ENCODE measurements at places on chromosomes 5 and 9. TPM values are rescaled to one million over a fixed set of nuclear protein-coding genes. Genes with fewer than 3 reads are reported as not detected.

The TSTD2 gene
- 7.4 TPM for total RNA-seq

The SLC2A8 gene
- total RNA-seq = 43.7 TPM

The GABRP gene
- not detected for total RNA-seq

The ARL14EPL gene
- not detected for total RNA-seq

The ADGRD2 gene
- not detected for total RNA-seq

The RAB24 gene
- total RNA-seq = 40.3 TPM

The ARSI gene
- 6.3 TPM for total RNA-seq

The PTGES gene
- 21.0 TPM for total RNA-seq

The C5orf52 gene
- not detected for total RNA-seq

The IGFBPL1 gene
- not detected for total RNA-seq

The EQTN gene
- not detected for total RNA-seq

The NUDT12 gene
- 9.2 TPM for total RNA-seq

The CD72 gene
- not detected for total RNA-seq

The FOXI1 gene
- total RNA-seq = not detected

The PLPPR1 gene
- total RNA-seq = not detected
